Renal cortex interstitium (tissue), 15 donors: ENCODE measurements at places on chromosomes 12 and 14.

DNA sequence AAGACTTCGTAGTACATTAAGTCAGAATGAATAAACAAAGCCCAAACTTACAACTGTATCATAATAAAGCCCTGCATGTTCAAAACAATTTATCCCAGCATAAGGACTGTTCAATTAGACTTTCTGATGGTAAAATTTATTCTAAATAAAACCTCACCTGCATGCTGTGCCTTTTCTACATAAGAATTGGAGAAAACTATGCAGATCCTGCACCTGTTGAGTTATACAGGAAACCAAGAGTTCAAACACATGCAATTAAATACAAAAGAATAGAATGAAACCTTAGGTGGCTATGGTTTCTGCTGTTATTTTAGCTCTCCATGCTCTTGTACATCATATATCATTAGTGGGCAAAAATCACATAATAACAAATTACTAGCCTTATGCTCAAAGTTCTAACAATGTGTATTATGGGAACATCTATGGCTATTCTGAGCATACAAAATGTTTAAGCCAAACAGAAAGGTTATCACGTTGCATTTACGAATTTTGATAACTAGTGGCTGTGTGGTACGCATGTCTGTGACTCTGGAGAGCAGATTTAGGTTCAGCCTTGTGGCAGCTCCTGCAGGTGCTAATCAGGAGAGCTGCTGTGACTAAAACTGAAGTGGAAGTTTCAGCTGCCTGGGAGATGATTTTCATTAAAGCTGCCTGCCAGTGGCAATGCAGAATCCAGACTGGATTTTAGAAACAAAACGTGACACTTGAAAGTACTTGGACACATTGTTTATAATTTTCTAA, 36.1 kb upstream of the LRFN5 start:
- DNase-seq = no peak

- no peak for DNase-seq
Observed at GRCh38 chr12:123607756-123608155, 5.9 kb downstream of the DDX55 start.

- no peak for DNase-seq
Observed at GRCh38 chr14:49617852-49618519, 2.4 kb downstream of the RPL36AL start.

GRCh38 chr12:124347805-124348658, 53.1 kb downstream of the RFLNA start:
- DNase-seq = no peak

DNA sequence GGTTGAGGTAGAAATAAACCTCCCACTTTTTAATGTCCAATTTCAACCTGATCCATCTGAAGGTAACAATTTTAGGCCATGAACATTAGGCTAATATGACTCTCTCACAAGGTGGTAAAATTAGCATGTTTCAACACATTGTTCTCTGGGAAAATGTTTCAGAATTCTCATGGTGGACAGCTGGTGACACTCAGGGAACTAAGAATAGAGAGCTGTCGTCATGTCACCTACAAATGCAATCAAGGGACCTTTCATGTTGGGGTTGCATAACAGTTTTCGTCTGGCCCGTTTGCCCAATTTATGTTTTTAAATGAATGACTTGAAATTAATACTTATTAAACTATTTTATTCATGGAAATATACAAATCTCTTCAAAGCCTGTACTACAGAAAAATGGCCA, 180.7 kb upstream of the PRICKLE1 start:
- DNase-seq = no peak

DNA sequence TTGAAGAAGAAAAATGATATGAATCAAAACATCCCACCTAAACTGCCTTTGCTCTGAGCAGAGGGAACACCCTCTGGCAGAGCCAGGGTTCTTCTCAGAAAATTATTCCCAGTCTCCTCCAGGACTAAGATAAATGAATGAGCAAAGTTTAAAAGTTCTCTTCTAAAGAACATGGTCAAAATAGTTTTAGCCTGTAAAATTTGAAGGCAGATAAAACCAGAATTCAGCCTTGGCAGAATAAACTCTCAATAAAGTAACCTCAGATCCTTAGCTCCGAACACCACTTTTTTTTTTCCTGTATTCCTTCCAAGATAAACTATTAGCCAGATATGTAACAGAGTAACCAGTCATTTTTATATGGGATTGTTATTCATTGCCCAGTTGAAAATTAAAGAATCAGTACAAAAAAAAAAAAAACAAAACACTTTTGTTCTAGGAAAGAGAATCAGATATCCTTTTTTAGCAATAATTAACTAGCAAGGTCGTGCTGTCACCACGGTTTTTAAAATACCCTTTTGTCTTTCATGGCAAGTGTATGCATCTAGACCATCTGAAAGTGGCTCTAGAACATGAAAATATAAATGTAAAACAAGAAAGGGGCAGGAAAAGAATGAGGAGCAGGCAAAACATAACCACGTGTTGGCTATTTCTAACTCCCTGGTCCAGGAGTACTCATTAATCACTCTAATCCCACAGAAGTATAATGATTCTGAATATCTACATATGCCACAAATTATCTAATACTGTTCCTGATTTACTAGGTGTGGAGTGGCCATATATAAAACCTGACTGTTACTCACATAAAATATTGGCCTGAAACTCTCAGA, 60.8 kb downstream of the CAPZA3 start:
- no peak for DNase-seq

DNA sequence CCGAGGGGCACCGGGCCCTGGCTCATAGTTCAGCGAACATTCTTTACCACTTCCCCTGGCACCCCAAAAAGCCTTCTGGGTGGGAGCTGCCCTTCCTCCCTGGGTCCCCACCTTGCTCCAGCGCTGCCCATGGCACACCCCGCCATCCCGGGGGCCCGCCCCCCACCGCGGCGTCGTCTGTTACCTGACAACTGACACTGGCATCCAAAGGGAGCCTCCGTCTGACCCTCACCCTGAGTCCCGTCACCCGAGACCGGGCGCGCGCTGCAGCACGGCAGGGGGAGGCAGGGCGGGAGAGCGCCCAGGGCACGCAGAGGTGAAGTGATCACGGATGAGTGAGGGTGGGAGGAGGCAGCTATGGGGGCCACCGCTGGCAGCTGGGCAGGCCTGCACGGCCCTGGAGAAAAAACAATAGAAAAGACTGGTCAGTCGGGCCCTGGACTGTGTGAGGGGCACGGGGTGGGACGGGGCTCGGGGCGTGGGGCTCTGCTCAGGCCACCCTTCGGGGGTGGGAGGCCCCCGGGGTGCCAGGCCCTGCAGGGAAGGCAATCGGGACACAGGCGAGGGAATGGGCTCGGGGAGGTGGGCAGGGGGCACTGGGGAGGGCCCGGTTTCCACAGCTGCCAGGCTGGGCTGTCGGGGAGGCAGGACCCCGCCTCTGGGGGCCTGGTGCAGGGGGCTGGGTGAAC, 40.7 kb downstream of the BCL11B start:
- no peak for DNase-seq

- no peak for DNase-seq
Observed at GRCh38 chr12:123050331-123050831, 69.9 kb downstream of the ARL6IP4 start.

GRCh38 chr14:64610049-64610746, 60.4 kb downstream of the PPP1R36 start:
- DNase-seq = no peak

GRCh38 chr12:131468206-131468605, 242.7 kb upstream of the SFSWAP start:
- no peak for DNase-seq

DNA sequence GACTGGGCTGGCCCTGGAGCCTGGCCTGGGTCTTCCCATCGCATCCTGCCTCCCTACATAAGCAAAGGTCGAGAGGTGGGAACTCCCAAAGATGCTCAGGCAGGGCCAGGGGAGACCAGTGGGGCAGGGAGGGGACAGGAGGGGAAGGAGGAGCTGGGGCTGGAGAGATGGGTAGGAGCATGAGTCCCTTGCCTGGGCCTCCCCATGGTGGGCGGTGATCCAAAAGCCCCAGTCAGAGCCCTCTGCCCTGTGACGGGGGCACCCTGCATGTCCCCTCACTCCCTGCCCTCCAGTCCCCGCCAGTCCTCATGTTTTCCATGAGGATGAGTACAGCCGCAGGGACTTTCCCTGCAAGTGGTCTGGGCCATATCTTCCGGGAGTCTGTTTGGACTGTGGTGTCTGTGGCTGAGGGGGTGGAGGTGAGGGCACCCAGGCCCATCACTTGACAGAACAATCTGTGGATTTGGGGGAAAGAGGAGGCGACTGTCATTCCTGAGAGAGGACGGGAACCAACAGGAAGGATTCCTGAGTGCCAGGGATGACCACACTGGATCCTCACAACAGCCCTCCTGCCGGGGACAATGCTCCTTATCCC, 9.3 kb downstream of the BDKRB2 start:
- DNase-seq = no peak

DNA sequence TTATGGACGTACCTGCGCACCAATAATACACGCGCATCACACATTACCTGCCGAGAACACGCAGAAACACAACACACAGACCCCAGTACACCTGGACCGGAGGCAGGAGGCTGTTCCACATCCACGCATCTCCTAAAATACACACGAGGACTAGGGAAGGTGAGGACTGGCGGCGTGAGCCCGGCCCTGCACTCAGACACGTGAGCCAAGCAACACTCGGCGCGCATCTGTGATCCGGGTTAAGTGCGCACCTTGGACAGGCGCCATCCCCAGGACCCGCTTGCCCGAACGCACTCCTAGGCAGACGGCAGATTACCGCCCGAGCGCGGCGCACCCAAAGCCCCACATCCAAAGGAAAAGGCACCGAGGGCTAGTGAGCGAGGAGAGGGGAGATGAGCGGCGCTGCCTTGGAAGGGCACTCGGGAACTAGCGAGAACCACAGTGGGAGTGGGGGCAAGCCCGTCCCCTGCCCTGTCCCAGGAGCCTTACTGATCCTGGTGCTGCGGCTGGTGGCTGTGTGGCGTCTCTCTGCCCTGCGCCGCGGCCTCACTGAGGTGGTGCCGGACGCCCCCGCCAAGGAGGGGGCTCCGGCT, 417 bp downstream of the GLS2 start:
- DNase-seq = no peak

DNA sequence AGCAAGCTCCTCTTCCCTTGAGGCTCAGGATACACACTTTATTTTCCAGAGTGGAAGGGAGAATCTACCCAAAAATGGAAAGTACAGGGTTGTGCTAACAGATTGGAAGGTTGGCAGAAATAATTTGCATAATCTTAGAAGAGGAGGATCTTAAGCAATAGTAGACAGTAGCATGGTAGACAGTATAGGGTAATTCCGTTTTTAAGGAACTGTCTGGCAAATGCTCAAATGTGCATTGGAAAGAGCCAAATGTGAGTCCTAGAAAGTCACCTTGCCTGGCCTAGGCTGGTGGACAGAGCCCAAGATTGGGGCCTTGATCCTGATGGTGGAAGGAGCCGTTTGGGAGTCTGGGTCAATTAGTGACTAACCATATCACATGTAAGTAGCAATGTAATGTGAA, 13.1 kb upstream of the CARMIL3 start:
- no peak for DNase-seq

GRCh38 chr12:3611860-3612703, 121.1 kb downstream of the PRMT8 start:
- no peak for DNase-seq

GRCh38 chr12:118371321-118372282, 1.1 kb downstream of the TAOK3 start:
- no peak for DNase-seq

DNA sequence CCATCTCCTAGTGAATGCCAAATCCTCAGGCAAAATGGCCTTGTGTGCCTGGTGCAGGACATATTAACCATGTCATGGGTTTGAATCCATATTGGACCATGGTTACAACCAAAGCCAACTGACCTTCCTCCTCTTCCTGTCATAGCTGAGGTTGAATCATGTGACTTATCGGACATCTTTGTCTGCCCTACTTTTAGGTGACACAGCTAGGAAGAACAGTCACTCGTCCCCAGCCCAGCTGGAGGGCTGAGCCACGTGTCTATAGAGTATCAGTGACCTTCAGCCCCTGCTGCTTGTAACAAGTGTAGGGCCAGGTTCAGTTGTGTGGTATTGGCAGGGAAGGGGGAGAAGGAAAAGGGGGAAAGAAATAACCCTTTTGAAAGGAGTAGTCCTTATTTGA, 225.2 kb downstream of the KTN1 start:
- DNase-seq = no peak

DNA sequence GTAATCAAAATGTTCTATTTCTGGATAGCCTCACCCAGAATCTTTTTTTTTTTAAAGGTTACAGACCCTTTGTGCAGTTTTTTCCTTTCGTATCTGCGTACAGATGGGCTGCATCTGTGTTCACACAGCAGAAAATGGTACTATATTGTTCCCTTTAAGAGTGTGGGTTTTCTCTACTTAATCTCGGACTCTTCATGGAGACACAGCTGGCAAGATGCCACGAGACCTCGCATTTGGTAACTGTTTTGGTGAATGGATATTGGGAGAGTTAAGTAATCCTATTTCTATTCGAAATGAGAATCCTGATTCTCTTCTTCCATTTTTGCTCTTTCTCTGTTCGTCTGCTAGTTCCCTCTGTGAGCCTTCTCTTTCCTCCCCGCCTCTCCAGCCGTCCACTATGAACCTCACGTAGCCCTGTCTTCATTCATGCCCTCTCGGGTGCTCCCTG, 85.7 kb downstream of the SAMD4A start:
- DNase-seq = no peak

DNA sequence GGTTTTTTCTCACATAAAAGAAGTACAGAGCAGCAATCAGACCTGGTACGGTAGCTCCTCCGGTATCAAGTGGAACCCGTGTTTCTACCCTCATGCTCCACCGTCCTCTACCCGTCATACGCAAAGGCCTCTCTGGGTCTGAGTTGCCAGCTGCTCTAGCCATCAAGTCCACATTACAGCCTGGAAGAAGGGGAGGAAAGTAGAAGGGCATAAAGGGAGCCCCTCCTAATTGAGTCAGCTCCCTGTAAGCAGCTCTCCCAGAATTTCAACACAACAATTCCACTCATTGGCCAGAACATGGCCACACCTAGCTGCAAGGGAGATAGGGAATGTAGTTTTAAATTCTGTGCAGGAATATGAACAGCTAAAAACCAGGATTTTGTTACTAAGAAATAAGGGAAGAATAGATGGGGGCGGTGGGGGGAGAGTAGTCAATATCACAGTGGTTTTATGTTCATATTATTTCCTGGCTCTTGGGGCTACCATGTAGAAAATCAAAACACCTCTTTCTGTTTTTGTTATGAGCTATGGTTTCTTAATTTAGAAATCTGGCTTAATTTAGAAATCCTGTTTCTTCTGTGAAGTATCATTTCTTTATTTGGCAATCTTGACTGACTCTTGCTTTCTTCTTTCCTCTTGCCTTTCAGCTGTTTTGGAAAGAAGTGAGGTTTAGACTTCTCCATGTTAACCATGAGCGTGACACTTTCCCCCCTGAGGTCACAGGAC, 103.9 kb downstream of the AKAP6 start:
- no peak for DNase-seq

DNA sequence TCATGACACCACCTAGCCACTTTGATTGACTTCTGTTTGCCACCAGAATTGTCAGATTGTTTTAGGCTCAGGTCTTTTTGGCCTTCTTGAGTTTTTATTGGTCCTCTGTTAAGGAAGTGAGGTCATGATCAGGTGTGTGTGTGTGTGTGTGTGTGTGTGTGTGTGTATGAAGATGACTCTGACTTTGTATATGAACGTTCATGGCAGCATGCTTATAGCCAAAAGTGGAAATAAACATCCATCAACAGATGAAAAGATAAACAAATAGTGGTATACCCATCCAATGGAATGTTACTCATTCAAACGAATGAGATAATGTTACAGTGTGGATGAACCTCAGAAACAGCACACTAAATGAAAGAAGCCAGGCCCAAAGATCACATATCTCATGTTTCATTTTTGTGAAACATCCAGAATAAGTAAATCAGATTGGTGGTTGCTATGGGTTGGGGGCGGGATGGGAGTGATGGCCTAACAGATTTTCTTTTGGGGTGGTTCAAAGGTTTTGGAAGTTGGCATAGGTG, 258.6 kb downstream of the KTN1 start:
- no peak for DNase-seq
